ENCODE measurements at places on chromosomes 7 and 10.

DNA sequence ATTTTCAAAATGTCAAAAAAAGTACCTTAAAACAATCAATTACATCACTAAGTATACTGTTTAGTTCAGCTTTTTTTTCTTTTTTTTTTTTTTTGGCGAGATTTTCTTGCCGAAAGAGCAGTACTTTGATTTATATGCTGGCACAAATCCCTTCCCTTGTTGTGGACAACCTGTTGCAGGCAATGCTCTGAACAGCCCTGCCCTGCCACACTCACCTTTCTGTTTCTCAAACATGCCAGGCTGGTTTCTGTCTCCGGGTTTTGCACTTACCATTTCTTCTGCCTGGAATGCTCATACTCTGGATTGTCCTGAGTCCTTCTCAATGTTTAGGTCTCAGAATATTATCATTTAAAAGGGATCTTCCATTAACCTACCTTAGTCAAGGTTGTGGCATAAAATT, 80.4 kb upstream of the JAZF1 start:
- no peak for DNase-seq

GRCh38 chr7:118478236-118478635, 253.7 kb downstream of the ANKRD7 start:
- no peak for DNase-seq

- DNase-seq: no peak
Observed at GRCh38 chr10:21458126-21458871, 67.2 kb downstream of the SKIDA1 start.

DNA sequence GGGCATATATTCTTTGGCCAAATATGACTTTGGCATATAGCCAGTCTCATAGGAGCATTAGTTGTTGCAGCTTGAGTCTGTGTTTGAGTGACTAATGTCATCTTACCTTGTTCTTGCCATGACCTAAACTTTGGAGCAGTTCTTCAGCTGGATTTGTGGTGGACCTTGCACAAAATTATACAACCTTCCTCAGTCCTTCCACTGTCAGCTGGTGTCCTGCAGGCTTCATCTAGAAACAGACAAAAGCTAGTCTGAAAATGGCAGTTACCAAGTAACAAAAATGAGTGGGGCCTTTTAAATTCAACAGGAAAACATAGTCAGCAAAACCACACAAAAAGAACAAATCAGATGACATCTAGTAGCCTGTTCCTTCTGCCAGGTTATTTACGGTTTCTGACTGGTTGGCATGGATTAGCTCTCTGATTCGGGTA, 59.5 kb upstream of the HECTD2 start:
- DNase-seq: no peak

DNA sequence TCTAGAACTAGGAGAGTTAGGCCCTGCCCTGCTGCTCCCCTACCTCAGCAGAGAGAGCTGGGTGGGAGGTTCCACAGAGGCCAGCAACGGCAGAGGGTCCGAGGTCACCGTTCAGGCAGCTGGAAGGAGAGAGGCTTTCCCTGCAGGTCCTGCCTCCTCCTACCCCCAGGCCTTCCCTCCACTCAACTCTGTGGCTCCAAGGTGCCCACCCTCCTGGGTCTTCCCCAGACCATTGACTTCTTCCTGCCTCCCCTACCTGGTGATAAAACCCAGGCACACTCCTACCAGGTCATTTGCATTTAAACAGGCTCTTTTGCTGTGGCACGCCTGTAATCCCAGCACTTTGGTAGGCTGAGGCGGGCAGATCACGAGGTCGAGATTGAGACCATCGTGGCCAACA, 515.3 kb upstream of the FOXK1 start:
- no peak for DNase-seq

DNA sequence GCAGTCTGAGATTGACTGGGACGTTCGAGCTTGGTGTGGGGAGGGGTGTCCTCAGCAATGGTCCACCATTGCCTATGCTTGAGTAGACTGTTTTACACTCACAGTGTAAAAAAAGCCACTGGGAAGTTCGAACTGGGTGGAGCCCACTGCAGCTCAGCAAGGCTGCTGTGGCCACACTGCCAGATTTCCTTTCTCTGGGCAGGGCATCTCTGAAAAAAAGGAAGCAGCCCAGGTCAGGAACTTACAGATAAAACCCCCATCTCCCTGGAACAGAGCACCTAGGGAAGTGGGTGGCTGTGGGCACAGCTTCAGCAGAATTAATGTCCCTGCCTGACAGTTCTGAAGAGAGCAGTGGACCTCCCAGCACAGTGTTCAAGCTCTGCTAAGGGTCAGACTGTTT, 80.3 kb downstream of the BICC1 start:
- DNase-seq: no peak

GRCh38 chr10:59108296-59108870, 68.1 kb upstream of the PHYHIPL start:
- DNase-seq: no peak

DNA sequence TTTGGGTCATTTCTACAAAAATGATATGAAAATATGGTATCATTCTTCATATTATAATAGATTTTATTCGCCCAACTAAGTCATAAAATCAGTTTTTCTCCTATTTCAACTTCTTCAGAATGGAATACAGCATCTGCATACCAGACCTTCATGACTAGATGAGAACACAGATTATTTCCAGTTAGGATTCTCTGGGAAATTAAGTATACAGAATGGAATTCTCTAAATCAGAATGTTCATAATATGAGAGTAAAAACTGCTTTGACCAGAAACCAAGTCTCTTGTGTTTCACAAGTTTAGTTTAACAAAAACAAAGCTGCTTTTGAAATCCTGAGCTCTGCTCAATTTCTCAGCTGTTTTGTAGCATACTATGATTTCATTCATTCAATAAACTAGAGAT, 160.3 kb upstream of the SEMA3A start:
- no peak for DNase-seq

DNA sequence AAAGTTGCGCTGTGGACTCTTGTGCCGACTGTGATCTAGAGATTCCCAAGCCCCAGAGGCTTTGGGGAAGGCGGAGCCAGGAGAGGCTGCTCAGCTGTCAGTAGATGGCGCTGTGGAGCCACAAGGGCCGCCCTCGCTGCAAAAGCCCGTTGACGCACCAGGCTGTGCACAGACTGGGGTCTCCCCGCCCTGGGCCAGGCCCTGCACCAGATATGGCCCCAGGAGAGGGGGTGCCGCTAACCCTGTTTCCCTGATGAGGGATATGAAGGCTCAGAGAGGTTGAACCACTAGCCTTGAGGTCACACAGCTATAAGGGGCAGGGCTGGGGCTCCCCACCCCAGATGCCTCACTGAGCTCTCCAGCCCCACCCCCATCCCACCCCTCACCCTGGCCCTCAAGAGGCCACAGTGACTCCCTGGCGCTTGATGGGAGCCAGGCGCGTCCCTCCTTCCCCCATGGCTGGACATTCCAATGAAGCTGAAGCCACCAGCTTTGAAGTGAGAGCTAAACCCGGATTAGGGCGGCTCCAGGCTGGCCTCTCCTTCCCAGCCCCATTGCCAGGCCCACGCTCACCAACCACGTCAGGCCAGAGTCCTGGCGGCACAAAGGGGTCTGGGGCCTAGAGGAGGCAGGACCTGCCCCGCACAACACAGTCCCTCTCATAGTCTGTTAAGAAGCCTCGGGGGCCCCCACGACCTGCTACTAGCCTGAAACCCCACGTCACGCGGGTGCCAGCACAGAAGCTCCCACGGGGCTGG, 26.4 kb downstream of the MYL10 start:
- peak; percentile 98 for DNase-seq

GRCh38 chr10:90302758-90303481, 554.9 kb downstream of the HTR7 start:
- DNase-seq: no peak

- no peak for DNase-seq
Observed at GRCh38 chr7:73881352-73882046, 20.5 kb downstream of the TMEM270 start.

- no peak for DNase-seq
Observed at GRCh38 chr10:62581351-62581750, 207.2 kb downstream of the ZNF365 start.

GRCh38 chr10:127193125-127193524, 3.3 kb downstream of the INSYN2A start:
- no peak for DNase-seq

DNA sequence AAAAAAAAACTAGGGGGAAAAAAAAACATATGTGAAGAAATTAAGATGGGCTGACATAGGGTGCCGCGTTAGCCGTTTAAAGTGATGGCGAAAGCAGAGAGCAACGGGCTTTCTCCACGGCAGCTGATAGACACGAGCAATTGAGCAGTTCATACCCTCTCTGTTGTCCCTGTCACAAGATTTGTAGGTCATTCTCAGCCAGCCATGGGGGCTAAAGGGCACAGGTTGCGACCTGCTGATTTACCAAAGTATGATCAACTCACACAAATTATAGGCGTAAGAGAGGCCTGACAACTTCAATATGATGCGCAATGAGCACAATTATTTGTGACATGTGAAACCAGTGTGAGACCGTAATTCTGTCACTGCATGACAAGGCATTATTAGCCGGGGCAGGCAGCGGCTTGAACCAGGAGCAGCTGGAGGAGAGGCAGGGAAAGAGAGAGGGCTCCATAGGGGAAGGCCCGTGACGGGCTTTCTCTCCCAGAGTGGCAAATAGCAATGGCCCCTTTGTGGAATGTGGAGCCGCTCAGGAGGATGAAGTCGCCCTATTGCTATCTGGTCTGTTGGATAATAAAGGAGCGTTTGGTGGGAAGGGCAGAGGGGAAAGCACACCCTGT, 195.1 kb upstream of the HABP2 start:
- peak; percentile 68 for DNase-seq

GRCh38 chr10:28280652-28281051, 22.2 kb downstream of the MPP7 start:
- DNase-seq: no peak

- DNase-seq: no peak
Observed at GRCh38 chr10:80526742-80527141, 11.0 kb upstream of the SH2D4B start.

DNA sequence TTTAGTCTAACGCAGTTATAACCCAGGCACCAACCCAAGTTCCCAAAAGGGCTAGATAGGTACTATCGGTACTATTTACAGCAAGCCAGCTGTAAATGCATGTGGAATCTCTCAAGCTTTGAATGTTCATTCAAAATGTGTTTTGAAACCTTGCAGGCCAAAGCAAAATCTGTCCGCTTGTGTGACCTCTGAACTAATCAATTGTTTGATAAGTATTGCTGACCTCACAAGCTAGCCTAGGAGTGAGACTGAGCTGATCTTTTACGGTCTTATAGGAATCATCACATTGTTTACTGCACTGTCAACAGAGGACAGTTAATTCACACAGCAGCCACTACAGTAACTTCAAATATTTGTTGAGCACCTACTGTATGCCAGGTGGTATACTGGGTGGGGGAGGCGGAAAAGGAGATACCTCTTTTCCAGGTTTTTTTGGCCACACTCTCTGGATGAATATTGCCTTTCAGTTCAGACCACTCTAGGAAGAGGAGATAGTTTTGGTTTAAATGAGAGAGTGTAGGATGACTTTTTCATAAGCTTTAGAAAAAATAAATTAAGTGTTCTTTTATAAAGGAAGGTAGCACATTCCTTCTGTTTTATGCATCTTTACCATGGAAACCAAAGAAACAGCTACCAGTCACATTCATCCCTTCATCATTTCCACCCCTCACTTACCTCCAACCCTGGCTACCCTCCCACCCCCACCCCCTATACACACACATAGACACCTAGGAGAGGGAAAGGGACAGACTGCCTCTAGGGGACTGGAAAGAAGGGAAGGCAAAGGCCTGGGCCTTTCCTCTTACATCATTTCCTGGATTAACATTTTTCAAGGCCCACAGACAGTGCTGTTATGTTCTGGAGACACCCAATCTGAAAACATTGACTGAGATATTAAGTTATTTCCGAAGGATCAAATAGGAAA, 2.4 kb downstream of the PAPSS2 start:
- no peak for DNase-seq

GRCh38 chr10:133473270-133473669, 19.5 kb downstream of the SCART1 start:
- DNase-seq: no peak

DNA sequence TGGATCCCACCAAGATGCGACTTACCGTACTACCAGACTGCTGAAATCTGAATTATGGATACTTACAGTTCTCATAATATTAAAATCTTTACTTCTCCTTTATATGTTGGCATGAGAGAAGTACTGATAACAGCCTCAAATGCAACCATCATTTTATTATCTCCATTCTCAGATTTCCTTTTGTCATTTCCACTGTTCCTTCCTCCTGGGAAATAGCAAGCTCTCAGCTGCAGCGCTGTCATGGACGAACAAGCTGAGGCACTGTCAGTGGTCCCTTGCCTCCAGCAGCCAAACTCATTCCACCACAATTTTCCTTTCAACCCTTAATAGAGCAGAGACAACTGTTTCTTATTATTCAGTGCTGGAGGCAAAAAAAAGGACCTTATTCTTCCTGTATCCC, 478.4 kb downstream of the ARL4A start:
- DNase-seq: no peak

Measured in endodermal cell (in vitro differentiated cells).